ENCODE measurements at places on chromosomes 2 and 18.

- DNase-seq = no peak
These were observed 9.6 kb upstream of the ITPRIPL1 start for GRCh38 chr2:96315400-96316071.

GRCh38 chr2:216884347-216884746, 24.5 kb upstream of the TNP1 start:
- DNase-seq = no peak

DNA sequence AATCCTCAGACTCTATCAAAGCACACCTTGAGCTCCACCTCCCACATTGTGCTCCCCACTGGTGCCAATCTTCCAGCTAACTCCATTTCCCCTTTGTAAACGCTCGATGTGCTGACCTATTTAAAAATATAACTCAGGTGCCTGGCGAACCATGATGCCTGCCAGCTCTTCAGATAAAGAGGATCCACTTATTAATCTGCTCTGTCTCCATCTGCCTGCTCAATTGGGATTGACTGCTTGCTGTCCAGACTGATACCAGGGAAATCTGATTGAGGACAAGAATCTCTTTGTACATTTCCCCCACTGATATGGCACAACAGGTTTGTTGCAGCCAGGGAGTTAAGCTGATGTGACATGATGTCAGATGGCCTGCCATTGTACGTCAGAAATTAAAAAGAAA, 2036.5 kb upstream of the CELF4 start:
- DNase-seq = no peak

DNA sequence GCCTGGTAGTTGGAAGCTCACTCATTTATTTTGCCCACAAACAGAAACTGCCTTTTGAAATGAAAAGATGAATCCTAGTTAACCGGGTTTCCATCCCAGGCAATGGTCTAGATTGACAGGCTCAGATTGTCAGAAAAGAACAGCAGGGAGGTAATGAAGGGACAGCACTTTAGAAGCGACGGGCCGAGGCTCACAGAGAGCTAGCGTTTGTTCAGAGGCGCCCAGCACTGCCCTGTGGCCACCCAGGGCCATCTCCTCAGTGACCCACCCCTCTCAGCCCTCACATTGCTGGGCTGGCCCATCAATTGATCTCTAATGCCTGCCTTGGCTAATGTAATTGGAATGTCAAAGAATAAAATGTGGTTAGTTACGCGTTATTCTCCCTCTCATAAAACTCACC, 304.8 kb downstream of the CDCA7 start:
- DNase-seq = no peak

DNA sequence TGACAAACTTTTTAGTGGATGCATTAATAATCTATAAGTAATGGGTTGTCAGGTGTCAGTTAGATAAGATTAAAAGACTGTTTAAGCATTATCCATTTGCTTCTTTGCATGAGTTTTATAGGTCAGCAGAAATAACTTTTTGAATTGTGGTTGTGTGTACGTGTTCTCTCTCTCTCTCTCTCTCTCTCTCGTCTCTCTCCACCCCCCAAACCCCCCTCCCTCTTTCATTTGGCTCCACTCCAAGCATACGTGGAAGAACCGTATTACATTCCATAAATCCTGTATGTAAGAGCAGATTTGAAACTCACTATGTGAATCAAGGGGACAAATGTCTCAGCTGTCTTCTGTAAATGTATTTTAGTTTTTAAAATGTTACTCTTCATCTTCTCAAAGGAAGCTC, 120.2 kb downstream of the MEIS1 start:
- no peak for DNase-seq

DNA sequence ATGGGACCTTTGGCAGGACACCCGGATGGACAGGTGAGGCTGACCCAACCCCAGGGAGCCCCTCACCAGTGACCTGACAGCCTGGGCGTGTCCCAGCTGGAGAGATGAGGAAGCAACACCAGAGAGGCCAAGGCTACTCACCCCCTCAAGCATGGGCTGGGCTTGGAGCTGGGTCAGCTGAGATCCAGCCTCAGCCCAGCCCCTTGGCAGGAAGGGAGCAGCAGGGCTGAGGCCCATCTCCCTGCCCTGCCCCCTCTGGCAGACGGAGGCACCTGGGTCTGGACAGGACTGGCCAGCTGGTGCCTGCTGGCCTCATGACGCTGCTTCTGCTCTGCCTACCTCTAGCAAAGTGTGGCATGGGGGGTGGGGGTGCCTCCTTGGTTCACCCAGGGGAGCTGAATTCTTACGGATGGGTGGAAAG, 37.8 kb downstream of the HS6ST1 start:
- DNase-seq = no peak

DNA sequence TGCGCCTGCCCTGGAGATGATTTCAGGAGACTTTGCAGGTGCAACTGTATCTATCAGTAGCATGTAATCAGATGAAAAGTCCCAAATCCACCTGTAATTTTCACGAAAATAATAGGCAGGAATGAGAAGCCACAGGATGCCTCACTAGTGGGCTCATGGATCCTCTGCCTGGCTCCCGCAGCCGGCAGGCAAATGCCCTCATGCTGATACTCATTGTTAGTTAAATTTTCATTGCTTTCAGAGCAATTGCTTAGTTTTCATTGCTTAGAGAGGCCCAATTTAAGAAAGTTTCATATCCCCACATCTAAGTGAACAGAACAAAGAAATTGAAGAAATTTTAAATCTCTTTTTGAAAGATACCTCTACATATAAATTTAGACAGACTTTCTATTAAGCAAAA, 57.6 kb upstream of the CTDP1 start:
- DNase-seq = no peak
